ENCODE measurements at places on chromosomes 4 and X.

DNA sequence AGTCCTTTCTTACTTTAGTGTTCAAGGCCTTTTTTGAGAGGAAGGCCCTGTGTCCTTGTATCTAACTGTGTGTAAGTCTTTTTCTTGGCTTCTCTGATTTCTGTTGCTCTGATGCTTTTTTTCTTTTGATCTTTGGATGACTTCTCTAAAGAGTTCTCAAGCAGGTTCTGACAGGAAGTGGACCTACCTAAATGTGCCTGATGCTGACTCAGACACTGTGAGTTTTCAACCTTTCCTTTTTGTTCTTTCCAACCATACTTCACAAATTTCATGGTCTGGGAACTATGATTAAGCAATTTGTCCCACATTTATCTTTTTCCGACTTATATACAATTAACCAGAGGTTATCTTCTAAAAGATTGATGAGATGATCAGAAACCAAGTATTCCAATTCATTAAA, 96.5 kb downstream of the SYTL5 start:
- no peak for DNase-seq

DNA sequence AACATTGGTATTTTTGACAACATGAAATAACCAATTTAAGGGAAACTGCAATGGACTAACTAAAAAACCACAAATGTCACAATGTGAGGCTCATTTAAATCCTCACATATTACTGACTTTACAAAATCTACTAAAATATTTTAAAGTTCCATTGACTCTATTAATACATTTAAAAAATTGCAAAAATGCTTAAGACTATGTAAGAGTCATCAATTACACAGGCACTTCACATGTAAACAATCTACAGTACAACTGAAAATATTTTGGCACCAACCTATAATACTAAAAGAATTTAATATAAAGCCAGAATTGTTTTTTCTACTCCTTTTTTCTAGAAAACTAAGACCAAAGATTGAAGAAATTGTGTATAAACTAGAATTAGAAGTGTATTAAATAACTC, 76.8 kb upstream of the RBMXL3 start:
- no peak for DNase-seq

DNA sequence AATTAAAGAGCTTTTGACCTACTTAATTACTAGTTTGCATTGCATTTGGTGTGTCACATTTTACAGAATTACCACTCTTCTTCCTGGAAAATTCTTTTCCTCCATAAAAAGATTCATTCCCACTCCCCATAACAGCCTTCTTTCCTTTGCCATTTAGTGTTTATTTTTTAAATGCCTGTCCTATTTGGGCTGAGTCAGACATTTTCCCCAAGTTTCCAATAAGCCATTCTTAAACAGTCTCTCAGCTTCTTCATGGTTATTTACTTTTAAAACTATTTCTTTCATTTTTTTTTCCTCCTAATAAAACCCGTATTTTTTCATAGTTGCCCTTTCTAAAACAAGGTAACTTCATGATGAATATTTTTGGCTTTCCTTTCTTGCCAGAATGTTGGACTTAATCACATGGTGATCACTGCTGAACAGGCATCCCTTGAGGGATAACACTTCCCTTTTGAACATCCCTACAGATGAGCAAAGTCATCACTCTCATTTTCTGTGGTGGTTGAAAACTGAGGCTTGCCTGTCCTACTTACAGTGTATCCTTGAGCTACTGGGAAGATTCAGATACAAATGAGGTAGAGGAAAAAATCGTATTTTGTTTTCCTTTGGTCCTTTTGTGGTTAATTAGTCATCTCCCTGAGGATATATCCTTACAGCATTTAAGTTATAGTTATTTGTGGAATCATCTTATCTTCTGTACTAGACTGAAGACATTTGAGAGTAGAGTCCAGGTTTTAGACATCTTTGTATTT, 520.5 kb upstream of the NR3C2 start:
- no peak for DNase-seq

DNA sequence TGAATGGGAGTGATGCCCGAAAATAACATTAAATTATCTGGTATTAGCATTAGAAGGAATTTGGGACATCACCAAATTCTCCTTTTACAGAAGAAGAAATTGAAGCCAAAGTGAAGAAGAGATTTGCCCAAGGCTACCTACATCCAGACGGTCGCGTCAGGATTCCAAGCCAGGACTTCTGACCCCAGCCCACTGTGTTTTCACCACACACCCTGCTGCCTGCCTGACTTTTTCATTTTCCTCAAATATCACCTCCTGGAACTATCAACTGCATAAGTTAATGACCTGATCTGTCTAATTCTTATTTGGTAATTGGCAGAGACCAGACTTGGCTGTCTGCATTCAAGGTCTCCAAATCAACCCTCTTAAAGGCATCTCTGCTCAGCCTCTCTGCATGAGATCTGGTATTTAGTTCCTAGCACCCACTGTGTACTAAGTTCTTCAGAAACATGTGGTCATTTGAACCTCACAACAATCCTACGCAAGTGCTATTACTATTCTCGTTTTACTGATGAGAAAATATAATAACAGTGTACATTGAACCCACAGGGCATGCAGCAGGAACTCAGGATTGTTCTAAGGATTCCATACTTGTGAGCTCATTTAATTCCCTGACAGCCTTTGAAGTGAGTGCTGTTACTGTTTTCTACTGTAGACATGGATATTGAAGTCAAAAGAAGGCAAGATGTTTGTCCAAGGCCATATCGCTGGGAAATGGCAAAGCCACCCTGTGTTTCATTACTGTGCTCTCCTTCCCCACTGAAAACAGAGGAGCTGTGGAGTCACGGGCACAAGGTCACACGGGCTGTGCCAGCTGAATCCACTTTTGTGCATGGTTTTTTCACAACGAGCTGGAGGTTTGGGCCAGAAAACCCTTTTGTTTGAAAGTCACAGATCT, 195.2 kb upstream of the C1QTNF7 start:
- no peak for DNase-seq

DNA sequence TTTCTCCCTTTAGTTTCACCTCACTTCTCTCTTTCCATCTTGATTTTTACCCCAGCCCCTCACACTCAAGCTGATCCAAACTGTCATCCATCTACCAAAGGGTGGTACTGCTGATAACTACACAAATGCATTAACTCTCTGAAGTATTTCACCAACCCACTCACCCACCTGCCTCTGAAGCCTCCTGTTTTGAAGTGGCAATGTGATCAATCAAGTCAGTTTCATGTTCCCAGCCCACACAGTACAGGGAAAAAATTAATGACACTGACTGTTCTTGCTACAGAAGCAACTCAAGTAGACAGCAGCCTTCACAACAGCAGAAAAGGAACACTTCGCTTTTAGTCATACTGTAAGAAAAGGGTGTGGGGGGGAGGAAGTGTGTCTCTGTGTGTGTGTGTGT, 183.0 kb upstream of the NOCT start:
- no peak for DNase-seq

GRCh38 chr4:185810746-185811508, 1.1 kb downstream of the SORBS2 start:
- no peak for DNase-seq
